ENCODE measurements at places on chromosomes 12 and 14. TPM values are rescaled to one million over a fixed set of nuclear protein-coding genes. Genes with fewer than 3 reads are reported as not detected.

DNA sequence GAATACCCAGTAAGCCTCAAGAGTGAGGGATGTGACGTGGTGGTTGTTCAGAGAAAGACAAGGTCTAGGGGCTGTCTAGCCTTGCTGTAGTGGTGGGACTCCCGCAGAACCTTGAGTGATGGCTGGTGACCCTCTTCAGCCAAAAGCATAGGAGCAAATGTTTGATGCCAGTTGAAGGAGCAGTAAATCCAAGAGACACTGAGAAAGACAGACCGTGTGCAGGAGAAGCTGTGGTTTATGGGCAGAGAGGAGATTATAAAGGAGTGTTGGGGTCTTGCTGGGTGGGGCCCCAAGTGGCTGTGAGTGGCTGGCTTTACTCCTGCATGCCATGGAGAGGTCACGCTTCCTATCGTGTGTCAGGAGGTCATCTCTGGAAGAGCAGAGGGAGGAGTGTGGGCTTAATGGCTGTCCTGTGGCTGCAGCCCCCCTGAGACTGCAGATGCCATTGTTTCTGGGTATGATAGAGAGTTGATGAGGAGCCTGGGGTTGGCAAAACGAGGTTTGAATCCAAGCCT lies 152.0 kb upstream of the CCND2 start:
- no peak overlapping the region for H3K4me3 ChIP-seq
- H3K36me3 ChIP-seq: no peaks in the 10 kb centered on the region
- no peaks in the 10 kb centered on the region for H3K4me1 ChIP-seq
- peaks cover 48% of the 10 kb centered on the region for H3K27me3 ChIP-seq

DNA sequence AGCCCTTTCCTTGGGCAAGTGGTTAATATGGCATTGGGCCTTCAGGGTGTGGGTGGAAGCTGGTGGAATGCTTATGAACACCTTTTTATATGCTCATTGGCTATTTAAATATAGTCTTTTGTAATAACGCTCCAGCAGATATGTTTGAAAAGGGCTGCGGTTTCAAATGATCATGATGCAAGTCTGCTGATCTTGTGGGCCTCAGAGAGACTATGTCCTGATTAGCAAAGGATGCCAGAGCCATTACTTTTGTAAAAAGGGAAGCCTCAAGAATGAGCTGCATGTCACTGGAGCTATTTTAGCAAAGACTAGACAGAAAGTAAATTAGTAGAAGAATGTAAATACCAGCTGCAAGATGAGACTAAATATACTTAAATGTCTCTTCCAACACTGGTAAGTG lies 200.5 kb downstream of the GXYLT1 start:
- H3K4me3 ChIP-seq: no peak overlapping the region
- no peaks in the 10 kb centered on the region for H3K36me3 ChIP-seq
- no peaks in the 10 kb centered on the region for H3K4me1 ChIP-seq
- peaks cover 5% of the 10 kb centered on the region for H3K27me3 ChIP-seq
- no peak for DNase-seq

DNA sequence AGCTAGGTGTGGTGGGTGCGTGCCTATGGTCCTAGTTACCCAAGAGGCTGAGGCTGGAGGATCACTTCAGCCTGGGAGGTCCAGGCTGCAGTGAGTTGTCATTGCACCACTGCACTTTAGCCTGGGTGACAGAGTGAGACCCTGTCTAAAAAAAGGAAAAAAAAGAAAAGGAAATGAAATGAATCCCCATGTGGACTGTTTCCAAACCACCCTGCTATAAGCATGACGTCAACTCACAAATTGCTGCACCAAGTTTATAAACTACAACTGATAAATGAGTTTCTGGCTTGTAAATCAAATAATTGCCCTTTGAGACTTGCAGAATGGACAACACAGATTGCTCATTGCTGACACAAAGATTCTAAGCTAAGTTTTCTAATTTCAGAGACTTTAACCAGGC lies 51.0 kb upstream of the STK38L start:
- H3K27me3 ChIP-seq: no peaks in the 10 kb centered on the region
- no peaks in the 10 kb centered on the region for H3K4me1 ChIP-seq
- no peak overlapping the region for H3K4me3 ChIP-seq
- no peak overlapping the region for H3K27ac ChIP-seq
- no peak for DNase-seq
- H3K36me3 ChIP-seq: no peaks in the 10 kb centered on the region

GRCh38 chr14:79690960-79691359 lies 520.3 kb downstream of the DIO2 start:
- H3K4me1 ChIP-seq: no peaks in the 10 kb centered on the region
- no peak overlapping the region for H3K27ac ChIP-seq
- no peak overlapping the region for H3K4me3 ChIP-seq

GRCh38 chr12:51051787-51052186 lies 3.7 kb downstream of the LETMD1 start:
- DNase-seq: no peak
- H3K4me1 ChIP-seq: peaks cover 18% of the 10 kb centered on the region
- no peak overlapping the region for H3K27ac ChIP-seq
- H3K36me3 ChIP-seq: peaks cover 34% of the 10 kb centered on the region
- H3K27me3 ChIP-seq: no peaks in the 10 kb centered on the region
- H3K4me3 ChIP-seq: no peak overlapping the region

DNA sequence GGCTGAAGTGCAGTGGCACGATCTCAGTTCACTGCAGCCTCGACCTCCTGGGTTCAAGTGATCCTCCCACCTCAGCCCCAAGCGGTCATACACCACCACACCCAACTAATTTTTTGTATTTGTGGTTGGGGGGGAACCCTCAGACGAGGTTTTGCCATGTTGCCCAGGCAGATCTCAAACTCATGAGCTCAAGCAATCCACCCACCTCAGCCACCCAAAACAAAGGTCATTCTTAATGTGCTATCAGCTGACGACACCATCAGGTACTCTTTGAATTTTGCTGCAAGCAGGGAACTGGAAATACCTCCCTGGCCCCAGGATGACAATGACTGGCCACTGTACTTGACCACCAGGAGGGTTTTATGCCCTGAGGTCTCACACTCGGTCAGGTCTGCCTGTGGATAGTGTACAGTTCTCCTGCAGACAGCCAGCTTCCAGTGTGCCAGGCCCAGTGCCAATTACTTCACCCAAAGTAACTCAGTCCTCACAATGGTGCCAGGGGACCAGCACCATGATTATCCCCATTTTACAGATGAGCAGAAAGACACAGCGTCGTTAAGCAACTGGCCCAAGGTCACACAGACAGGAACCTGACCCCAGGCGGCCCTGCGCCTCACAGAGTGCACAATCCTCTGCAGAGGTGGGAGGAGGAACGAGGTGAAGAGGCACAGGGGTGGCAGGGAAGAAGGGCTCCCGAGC lies 42.9 kb downstream of the ITPK1 start:
- no peaks in the 10 kb centered on the region for H3K27me3 ChIP-seq
- no peak overlapping the region for H3K4me3 ChIP-seq
- no peak for DNase-seq

DNA sequence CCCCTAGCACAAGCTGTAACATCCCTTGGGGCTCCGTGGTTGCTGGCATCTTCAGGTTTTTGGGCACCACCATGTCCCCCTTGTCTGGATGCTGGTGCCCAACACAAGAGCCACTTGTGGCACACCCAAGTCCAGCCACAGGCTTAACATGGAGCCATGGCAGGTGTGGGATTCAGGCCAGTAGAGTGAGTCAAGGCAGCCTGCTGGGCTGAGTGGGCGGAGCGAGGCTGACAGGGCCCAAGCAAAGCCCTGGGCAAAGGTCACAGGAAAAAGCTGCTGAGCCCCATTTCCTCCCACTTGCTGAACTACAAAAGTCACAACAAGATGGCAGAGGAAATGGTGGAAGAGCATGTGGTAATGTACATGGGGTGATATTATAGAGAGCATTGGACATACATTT lies 950.7 kb upstream of the FLRT2 start:
- no peaks in the 10 kb centered on the region for H3K36me3 ChIP-seq
- H3K27me3 ChIP-seq: no peaks in the 10 kb centered on the region
- H3K4me1 ChIP-seq: no peaks in the 10 kb centered on the region
- H3K27ac ChIP-seq: no peak overlapping the region
- no peak overlapping the region for H3K4me3 ChIP-seq

DNA sequence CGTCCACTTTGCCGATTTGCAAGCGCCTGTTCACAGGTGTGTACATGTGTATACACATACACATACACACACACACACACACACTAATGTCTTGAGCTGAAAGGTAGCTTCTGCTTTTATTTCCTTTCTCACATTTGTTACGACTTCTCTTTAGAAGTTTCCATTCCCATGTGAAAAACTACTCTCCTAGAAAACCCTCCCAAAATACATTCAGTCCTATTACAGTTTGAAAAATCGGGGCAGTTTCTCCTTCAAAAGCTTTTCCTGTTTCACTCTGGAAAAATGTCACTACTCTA lies 3.9 kb downstream of the BLTP3B start:
- no peak overlapping the region for H3K27ac ChIP-seq
- peaks cover 4% of the 10 kb centered on the region for H3K4me1 ChIP-seq
- H3K4me3 ChIP-seq: no peak overlapping the region

GRCh38 chr12:81329085-81329484 lies 251.2 kb downstream of the ACSS3 start:
- no peak for DNase-seq
- no peaks in the 10 kb centered on the region for H3K36me3 ChIP-seq
- no peaks in the 10 kb centered on the region for H3K27me3 ChIP-seq

- no peak for DNase-seq
- no peaks in the 10 kb centered on the region for H3K27me3 ChIP-seq
- H3K4me1 ChIP-seq: no peaks in the 10 kb centered on the region
- no peak overlapping the region for H3K4me3 ChIP-seq
These were observed 174.1 kb upstream of the PDZRN4 start for GRCh38 chr12:41013881-41014642.

- H3K36me3 ChIP-seq: no peaks in the 10 kb centered on the region
- no peaks in the 10 kb centered on the region for H3K27me3 ChIP-seq
- H3K4me1 ChIP-seq: peaks cover 20% of the 10 kb centered on the region
- no peak overlapping the region for H3K27ac ChIP-seq
- DNase-seq: no peak
These were observed 1.7 kb downstream of the SLC2A3 start for GRCh38 chr12:7934091-7934888.

GRCh38 chr12:125966641-125967040 lies 901.4 kb downstream of the AACS start:
- DNase-seq: no peak
- no peaks in the 10 kb centered on the region for H3K36me3 ChIP-seq
- H3K27me3 ChIP-seq: no peaks in the 10 kb centered on the region
- H3K4me1 ChIP-seq: no peaks in the 10 kb centered on the region

GRCh38 chr12:3921526-3921925 lies 48.3 kb upstream of the PARP11 start:
- no peak for DNase-seq
- no peak overlapping the region for H3K27ac ChIP-seq
- no peaks in the 10 kb centered on the region for H3K36me3 ChIP-seq
- H3K27me3 ChIP-seq: peaks cover 86% of the 10 kb centered on the region

DNA sequence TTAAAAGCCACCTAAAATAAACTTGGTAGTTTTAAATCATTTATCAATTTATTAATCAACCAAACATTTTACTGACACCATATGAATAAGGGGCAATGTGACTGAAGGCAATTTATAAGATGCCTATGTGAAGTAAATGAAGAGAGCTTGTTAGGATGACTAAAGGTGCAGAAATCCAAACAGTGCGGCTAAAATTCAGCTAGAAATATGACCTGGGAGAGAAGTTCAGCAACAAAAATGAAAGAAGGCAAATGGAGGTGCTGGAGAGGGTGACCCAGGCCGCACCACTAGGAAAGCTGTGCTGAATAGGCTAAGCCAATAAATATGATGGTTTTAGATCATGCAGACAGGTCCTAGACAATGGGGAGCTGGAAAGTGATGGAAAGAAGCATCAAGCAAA lies 403.7 kb downstream of the BTG1 start:
- H3K4me3 ChIP-seq: no peak overlapping the region
- H3K27me3 ChIP-seq: no peaks in the 10 kb centered on the region

GRCh38 chr12:17108877-17109541 lies 503.0 kb upstream of the LMO3 start:
- H3K36me3 ChIP-seq: no peaks in the 10 kb centered on the region
- no peaks in the 10 kb centered on the region for H3K27me3 ChIP-seq
- no peaks in the 10 kb centered on the region for H3K4me1 ChIP-seq

Gene RHEBL1
- 2.8 TPM for total RNA-seq

Gene STAB2
- total RNA-seq: not detected

All from HCT116 (cell line).